NCI-H1694 (cell line): ENCODE measurements at places on chromosomes 2 and 18.

- DNase-seq: no peak
Measured at GRCh38 chr2:208359632-208359986, 47.0 kb upstream of the PTH2R start.

DNA sequence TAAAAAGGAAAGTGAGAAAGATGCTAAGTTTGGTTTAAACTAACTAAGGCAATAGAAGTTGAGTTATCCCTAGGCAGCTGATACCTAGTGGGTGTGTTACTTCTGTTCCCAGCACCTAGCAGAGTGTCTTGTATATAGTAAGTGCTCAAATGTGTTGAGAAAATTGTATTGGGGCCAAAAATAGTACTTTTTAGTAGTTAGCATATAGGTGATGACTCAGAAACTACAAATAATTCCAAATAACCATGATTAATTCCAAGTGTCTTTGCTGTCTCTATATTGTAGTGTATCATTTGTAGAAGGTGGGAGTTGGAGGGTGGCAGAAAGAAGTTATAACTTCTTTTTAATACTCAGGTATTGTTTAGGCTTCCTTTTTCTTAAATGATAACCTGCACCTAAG is 362.7 kb downstream of the RND3 start:
- no peak for DNase-seq

DNA sequence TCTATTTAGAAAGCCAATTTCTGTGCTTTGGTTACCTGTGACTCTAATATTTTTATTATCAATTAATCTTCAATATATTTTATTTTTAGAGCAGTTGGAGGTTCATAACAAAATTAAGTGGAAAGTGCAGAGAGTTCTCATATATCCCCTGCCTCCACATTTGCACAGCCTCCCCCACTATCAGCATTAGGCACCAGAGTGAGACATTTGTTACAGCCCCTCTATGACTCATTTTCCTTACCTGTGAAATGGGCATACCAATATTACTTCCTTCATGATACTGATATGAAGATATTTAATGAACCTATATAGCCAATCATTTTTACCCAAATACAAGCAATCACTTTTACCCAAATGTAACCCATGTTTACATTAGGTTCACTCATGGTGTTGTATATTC is 34.0 kb upstream of the CYTIP start:
- no peak for DNase-seq

DNA sequence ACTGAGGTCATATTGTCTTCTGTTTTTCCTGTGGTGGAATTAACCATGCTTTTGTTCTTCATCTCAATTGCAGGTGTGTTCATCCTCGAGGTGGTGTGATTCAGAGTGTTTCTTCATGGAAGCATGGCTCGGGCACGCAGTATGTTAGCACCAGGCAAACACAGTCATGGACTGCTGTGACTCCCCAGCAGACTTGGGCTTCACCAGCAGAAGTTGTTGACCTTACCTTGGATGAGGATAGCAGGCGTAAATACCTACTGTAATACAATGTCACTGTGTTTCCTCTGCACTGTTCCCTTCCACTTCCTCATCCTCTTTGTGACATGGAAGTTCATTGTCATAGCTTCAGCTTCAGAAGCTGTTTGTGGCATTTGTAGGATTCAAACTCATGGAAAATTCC is 158.7 kb downstream of the HAUS1 start:
- DNase-seq: no peak

GRCh38 chr2:62464221-62465007 is 41.6 kb downstream of the TMEM17 start:
- DNase-seq: no peak

GRCh38 chr2:220120041-220120440 is 492.6 kb downstream of the SLC4A3 start:
- DNase-seq: no peak

GRCh38 chr2:205769495-205769850 is 87.2 kb downstream of the NRP2 start:
- DNase-seq: no peak

GRCh38 chr2:212991120-212991519 is 160.3 kb downstream of the IKZF2 start:
- no peak for DNase-seq

- no peak for DNase-seq
Measured at GRCh38 chr2:161369311-161369710, 46.8 kb upstream of the TBR1 start.

- DNase-seq: no peak
Measured at GRCh38 chr18:36459203-36459602, 161.7 kb downstream of the FHOD3 start.

DNA sequence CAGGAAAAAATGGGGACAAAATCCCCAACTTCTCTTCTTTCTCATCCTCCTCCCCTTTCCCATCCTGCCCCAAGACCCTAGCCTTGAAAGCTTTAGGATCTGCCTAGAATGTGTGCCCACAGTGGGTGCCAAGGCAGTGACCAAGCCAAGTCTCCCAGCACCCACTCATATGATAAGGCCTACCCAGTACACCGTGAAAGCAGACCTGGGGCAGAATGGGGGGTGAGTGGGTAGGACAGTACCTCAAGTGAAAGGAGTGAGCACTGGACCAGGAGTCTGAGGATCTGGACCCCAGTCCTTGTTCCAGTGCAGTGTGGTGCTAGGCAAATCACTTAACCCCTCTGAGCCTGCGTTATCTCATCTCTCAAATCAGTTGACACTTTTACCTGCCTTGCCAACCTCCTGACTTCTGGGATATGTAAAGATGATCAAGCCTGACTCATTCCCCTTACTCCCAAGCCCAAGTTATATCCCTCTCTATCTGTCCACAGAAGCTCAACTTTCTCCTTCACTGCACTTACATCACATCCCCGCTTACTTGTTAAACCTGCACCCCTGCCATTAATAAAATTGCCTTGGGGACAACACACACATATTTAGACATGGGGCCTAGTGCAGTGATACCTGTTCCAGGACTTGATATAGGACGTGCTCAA is 109.7 kb downstream of the ATL2 start:
- no peak for DNase-seq

- DNase-seq: no peak
Measured at GRCh38 chr2:203973676-203974075, 37.1 kb downstream of the ICOS start.

GRCh38 chr18:3605486-3605952 is 155.5 kb downstream of the TGIF1 start:
- no peak for DNase-seq

- no peak for DNase-seq
Measured at GRCh38 chr2:181273986-181274385, 183.2 kb upstream of the ITGA4 start.

- no peak for DNase-seq
Measured at GRCh38 chr18:62828852-62829251, 113.5 kb downstream of the PHLPP1 start.

DNA sequence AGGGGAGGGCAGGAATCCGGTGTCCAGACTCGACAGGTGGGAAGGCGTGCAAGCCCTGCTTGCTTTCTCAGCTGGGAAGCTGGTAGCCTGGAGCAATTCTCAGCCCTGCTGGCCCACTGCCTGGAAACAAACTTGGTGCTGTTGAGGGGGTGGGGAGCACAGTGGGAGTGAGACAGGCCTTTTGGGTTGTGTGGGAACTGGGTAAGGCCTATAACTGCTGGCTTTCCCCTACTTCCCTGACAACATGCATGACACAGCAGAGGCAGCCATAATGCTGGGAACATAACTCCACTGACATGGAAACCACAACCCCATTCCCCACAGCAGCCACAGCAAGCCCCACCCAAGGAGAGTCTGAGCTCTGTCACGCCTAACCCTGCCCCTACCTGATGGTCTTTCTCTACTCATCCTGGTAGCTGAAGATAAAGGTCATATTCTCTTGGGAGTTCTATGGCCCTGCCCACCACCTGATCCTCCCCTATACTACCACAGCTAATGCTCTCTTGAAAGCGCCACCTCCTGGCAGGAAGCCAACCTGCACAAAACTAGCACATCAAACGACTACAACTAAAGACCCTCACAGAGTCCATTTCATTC is 122.9 kb upstream of the ACVR1C start:
- DNase-seq: no peak

DNA sequence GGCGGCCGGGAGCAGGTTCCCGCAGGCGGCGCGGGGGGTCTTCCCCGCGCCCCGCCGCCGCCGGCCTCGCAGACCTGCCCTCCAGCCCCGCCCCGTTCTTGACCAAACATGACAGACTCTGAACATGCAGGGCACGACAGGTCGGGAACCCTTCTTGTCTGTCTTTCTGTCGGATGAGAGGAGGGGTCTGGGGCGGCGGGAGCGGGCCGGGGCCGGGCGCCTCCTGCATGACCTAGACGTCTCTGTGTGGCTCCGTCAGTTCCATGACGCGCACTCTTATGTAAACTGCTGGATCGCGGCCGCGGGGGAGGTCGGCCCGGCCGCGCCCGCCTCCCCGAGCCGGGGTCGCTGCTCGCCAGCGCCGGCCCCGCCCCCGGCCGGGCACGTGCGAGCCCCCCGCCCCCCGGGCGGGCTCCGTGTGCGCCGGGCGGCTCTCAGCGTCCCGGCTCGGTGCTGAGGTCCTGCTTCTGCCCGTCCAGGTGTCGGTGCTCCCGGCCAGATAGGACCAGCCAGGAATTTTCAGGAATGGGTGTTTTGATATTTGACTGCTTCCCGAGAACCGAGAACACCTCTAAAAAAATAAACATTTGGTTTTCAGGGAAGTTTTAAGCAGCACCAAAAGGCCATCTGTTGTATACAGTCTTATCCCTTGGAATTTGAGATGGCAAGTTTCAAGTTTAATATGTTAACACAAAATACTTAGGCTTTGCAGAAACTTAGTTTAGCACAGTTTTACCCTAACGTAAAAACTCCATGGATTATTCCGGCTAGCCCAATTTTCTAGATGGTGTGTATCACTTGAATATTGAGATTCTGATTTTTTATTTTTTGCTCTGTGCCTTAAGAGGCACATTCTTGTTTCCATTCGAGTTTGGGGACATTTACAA is 733 bp downstream of the ZC3H6 start:
- DNase-seq: peak; percentile 75

- no peak for DNase-seq
Measured at GRCh38 chr2:28234807-28235206, 157.9 kb upstream of the FOSL2 start.

DNA sequence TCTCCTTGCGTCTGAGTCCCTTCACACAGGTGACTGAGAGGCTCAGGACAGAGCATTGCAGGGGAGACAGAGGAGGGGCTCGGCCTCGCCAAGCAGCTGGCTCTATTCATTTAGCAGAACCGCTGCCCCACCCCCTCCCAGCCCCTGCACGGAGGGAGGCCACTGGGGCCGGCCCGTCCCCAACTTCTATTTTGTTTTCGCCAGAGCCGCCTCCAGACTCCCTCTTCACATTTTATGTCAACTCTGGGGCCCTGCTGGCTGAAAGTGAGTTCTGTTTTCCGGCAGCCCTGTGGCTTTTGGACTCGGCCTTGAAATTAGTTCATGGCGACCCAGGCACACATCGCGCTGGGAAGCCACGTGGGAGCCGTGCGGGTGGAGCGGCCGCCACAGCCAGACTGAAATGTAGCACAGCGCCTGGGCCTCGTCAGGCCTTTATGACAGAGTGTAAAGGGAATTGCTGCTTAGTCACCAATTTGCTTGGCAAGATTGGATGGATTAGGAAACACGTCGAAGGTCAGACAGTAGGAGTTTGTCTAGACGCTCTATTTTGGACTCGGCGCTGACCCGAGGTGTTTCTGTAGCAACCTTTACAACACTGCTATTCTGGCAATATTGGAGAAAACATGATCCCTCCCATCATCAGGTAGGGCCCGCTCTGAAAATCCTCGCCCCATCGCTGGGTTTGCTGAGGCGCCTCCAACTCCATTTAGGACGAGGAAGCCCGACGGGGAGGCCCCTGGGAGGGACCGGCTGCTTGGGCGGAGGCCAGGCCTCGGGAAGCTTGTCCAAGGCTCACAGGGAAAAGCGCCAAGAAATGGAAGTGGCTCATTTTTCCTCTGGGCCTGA is 90.7 kb upstream of the CTDP1 start:
- no peak for DNase-seq

DNA sequence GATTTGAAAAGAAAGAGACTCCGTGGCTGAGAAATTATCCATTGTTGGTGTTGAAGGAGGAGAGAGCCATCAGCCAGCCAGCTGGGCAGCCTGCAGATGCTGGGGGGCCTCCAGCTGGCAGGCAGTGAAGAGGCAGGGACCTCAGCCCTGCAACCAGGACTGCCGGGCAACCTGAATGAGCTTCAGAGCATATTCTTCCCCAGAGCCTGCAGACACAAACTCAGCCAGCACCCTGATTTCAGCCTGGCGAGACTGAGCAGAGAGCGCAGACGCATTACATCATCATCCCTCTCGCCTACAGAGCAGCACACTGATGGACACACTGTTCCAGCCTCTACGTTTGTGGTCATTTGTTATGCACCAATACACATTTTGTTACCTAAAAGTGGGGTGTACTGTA is 150.7 kb upstream of the RAB6C start:
- no peak for DNase-seq

DNA sequence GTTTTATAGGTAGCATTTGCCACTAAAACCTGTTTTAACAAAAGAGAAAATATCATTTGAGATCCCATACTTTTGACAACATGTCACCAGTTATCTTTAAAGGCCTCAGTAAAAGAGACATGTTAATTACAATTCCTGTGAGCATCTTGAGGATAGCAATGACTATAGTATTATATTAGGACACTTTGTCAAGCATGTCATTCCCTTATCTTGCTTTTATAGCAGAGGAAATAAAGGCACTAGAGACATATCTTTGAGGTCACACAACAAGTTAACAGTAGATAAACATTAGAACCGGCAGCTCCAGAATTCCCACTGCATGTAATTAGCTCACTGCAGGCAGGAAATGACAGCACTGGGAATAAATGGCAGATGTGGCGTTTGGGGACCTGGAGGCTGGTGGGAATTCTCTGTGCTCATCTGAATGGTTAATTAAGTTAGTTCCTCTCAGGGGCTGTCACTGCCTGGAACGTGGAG is 25.9 kb downstream of the LYPD6B start:
- DNase-seq: no peak

DNA sequence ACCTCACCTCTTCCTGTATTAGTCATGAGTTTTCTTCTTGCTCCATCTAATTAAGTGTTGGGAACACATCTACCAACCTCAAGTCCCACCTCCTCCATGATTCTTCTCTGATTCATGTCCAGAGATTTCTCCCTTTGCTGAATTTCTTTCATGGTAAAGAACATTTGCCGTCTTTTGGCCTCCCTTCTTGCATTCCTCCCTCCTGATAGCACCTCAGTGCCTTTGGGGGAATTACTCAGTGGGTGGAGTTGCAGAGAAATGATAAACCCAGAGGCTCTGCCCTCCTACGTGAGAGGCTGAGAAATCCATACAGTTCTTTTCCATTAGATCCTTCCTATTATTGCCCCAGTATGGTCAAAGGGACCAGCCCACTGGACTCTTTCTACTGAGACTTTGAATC is 651.9 kb downstream of the SLC4A3 start:
- DNase-seq: no peak

- no peak for DNase-seq
Measured at GRCh38 chr2:178804791-178805190, 2.4 kb downstream of the TTN start.

DNA sequence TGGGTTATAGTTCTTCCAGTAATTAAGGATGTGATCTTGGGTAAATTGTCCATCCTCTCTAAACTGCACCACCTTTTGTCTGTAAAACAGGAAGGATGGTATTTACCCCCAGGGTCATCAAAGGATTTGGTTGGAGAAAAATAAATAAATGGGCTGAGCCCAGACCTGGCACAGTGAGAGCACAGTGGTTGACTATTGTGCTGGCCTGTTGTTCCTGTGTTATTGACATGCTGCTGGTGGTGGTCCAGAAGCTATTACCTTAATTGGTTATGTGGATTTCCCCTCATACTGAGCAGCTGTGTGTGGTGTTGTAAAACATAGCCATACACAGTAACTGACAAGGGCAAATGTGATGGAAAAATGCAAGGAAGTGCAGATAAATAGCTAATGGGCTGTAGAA is 746 bp upstream of the IL37 start:
- no peak for DNase-seq
